ENCODE measurements at places on chromosomes 7 and 10.

GRCh38 chr7:94054130-94054529, 50.0 kb upstream of the BET1 start:
- no peak for DNase-seq

DNA sequence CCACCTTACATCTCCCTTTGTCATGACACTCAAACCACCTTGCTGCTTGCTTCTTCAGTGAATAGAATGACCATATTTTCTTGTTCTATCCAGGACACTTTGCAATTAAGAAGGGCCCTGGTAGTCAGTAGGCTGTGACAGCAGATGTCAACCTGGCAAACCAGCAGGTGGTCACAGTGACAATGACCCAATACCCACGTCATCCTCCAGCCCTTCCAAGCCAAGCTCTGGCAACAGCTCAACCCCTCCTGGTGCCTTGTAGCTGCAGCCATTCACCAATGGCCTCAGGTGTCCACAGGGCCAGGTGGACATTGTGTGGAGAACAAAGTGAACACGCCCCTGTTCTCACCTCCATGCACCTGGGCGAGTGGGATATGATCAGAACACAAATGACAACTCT, 87.6 kb upstream of the MACROH2A2 start:
- no peak for DNase-seq

GRCh38 chr7:115060095-115060870, 138.4 kb downstream of the MDFIC start:
- no peak for DNase-seq

GRCh38 chr7:43508461-43508860, 74.4 kb upstream of the STK17A start:
- no peak for DNase-seq

- DNase-seq: no peak
Measured at GRCh38 chr7:16509829-16510228, 16.8 kb upstream of the LRRC72 start.

DNA sequence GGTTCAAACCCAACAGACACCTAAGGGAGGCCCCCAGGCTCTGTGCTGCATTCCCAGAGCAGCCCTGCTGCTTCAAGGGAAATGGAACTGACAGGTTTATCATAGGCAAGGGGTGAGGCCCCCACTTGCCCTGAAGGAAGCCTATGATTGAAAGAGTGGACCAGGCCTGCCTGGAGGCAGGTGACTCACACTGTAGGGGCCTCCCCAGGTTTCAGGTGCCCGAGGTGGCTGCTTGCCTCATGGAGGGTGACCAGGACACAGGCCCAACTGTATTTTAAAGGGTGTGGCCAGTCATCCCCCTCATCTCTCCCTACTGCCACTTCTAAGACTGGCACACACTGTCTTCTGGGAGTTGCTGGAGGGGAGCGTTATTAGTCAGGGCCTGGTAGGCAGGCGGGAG, 85.4 kb downstream of the ATXN7L1 start:
- no peak for DNase-seq

Measured in cortex of kidney (tissue), 1 donor.